Foreskin keratinocyte (primary cell): ENCODE measurements at places on chromosomes 7 and 10.

- no peak for DNase-seq
Observed at GRCh38 chr10:14513123-14513522, 182.4 kb upstream of the FRMD4A start.

- no peak for DNase-seq
Observed at GRCh38 chr7:96377399-96377798, 55.5 kb upstream of the SLC25A13 start.

DNA sequence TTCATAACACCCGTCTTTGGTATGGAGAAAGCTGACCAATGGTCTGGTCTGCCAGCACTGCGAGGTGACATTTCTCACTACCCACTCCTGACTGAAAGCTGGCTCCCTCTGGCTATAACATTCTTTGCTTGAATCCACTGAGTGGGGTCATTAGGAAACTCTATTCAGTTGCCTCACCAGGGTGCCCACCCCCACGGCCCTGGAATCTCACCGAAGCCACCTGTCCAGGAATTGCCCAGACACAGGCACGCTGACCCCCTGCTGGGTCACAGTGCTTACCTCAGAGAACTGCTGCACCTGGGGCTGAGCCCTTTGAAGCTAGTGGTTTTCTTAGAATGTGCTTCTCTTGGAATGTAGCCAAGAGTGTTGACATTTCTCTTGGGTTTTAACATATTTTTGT lies 28.6 kb downstream of the HECW1 start:
- no peak for DNase-seq

GRCh38 chr7:45104844-45105587 lies 6.5 kb downstream of the TBRG4 start:
- no peak for DNase-seq

- DNase-seq: peak; percentile 47
Observed at GRCh38 chr10:59585046-59585700, 124.5 kb downstream of the SLC16A9 start.
